ENCODE measurements at places on chromosomes 6 and 20. TPM values are rescaled to one million over a fixed set of nuclear protein-coding genes. Genes with fewer than 3 reads are reported as not detected.

GSTA2 gene
- 65.4 TPM for total RNA-seq

POM121L2 gene
- total RNA-seq: not detected

DSP gene
- total RNA-seq: 193 TPM

DNAH8 gene
- not detected for total RNA-seq

OR2H1 gene
- total RNA-seq: not detected

KIAA0408 gene
- not detected for total RNA-seq

ZDHHC14 gene
- total RNA-seq: 22.1 TPM

DACT2 gene
- total RNA-seq: 21.1 TPM

GRCh38 chr6:74871757-74872156, 334.1 kb downstream of the COL12A1 start:
- H3K36me3 ChIP-seq: no peaks in the 10 kb centered on the region
- no peak overlapping the region for H3K27ac ChIP-seq
- DNase-seq: no peak
- H3K4me1 ChIP-seq: peaks cover 7% of the 10 kb centered on the region
- no peak overlapping the region for H3K4me3 ChIP-seq

GRCh38 chr6:135488023-135488422, 9.5 kb downstream of the AHI1 start:
- no peaks in the 10 kb centered on the region for H3K36me3 ChIP-seq
- no peak for DNase-seq
- no peak overlapping the region for H3K27ac ChIP-seq
- H3K4me3 ChIP-seq: no peak overlapping the region
- no peaks in the 10 kb centered on the region for H3K27me3 ChIP-seq

DNA sequence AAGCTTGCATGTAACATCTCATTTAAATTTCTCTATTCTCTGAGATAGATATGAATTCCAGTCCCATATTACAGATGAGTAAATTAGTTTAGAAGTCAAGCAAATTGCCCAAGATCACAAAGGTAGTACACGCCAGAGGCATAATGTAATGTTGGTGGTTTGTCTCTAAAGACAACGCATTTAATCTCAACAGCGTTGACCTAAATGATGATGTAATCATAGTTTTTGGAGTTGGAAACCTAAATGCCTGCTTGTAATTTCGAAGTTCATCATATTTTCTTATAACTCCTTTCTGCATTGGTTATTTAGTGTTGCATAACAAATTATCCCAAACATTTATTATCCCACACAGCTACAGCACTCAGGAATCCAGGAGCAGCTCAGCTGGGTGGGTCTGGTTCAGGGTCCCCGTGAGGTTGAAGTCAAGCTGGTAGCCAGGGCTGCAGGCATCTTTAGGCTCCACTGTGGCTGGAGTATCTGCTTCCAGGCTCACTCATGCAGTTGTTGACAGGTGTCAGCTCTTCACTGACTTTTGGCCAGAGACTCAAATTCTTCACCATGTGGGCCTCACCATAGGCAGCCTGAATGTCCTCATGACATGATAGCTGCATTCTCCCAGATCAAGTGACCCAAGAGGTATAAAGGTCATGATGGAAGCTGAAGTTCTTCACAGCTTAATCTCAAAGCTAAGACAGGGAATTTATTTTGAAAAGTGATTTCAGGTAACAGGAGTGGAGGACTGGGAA, 122.0 kb upstream of the SPTLC3 start:
- no peaks in the 10 kb centered on the region for H3K4me1 ChIP-seq
- H3K4me3 ChIP-seq: no peak overlapping the region
- DNase-seq: no peak
- H3K27me3 ChIP-seq: no peaks in the 10 kb centered on the region
- H3K27ac ChIP-seq: no peak overlapping the region

- H3K4me1 ChIP-seq: peaks cover 24% of the 10 kb centered on the region
- no peak for DNase-seq
- H3K4me3 ChIP-seq: no peak overlapping the region
- H3K36me3 ChIP-seq: no peaks in the 10 kb centered on the region
- H3K27ac ChIP-seq: no peak overlapping the region
- H3K27me3 ChIP-seq: no peaks in the 10 kb centered on the region
Observed at GRCh38 chr20:18987781-18988360, 174.3 kb downstream of the SCP2D1 start.

DNA sequence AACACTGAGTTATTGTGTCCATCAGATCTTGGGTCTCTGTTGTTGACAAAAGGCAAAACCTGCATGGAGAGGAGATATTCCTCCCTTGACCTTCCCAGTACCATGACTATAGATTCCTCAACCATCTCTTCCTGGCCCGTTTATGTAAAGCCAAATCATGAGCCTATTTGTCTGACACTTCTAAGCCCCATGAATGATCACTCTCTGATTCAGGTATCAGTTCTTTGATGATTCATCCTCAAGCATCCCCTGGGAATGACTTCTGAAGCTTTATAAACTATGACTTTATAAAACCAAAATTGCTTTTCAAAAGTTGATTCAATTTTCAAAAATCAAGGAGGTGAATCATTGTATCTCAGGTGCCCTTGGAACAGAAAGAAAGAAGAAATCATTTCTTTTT, 78.7 kb upstream of the LOC128125822 start:
- no peak overlapping the region for H3K27ac ChIP-seq
- H3K27me3 ChIP-seq: no peaks in the 10 kb centered on the region
- no peak for DNase-seq
- no peaks in the 10 kb centered on the region for H3K4me1 ChIP-seq

DNA sequence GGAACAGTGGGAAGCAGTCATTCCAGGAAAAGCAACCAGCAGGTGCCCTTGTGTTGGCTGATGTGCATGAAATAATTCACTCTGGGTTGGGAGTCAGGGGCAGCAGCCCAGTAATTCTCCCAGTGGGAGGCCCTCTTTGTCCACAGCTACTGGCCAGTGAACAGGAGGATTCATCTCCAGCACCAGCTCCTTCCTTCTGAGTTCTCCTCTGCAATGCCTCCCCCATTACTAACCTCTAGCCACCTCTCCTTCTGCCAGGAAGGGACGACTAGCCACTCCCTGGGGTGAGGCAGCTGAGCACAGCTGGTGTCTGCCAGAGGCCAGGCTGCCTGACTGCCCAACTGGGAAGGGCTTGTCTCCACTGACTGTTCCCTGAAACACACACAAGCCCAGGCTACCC, 12.5 kb upstream of the R3HDML start:
- H3K4me1 ChIP-seq: no peaks in the 10 kb centered on the region
- H3K36me3 ChIP-seq: no peaks in the 10 kb centered on the region
- no peak overlapping the region for H3K27ac ChIP-seq

DNA sequence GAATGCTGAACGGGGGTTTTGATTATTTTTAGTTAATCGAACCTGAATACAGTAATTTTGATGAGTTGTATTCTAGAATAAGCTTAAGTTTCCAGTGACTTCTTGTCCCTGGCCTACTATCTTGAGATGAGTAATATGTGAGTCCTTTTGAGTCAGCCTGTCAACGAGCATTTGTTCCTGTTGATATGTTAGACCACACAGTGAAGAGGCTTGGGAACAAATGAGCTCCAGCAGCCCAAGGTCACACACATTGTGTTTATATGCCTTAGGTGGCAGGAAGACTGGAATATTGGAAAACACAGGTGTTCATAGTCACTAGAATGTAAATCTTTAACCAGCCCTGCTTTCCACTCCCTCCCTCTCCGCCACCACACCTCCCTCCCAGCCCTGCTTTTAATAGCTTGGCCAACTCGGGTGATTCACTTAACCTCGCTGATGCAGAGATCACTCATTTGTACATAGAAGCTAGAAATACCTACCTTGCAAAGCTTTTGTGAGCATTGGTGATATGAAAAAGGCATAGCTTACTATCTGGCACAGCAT, 9.1 kb downstream of the SMPDL3A start:
- H3K4me3 ChIP-seq: no peak overlapping the region
- H3K36me3 ChIP-seq: no peaks in the 10 kb centered on the region
- peak overlapping the region; percentile 21 for H3K27ac ChIP-seq
- H3K4me1 ChIP-seq: peaks cover 47% of the 10 kb centered on the region
- peak; percentile 62 for DNase-seq
- H3K27me3 ChIP-seq: no peaks in the 10 kb centered on the region

GRCh38 chr6:105459049-105459448, 56.2 kb upstream of the PREP start:
- H3K27ac ChIP-seq: no peak overlapping the region
- no peaks in the 10 kb centered on the region for H3K4me1 ChIP-seq
- no peak overlapping the region for H3K4me3 ChIP-seq
- H3K36me3 ChIP-seq: no peaks in the 10 kb centered on the region
- DNase-seq: no peak
- no peaks in the 10 kb centered on the region for H3K27me3 ChIP-seq

DNA sequence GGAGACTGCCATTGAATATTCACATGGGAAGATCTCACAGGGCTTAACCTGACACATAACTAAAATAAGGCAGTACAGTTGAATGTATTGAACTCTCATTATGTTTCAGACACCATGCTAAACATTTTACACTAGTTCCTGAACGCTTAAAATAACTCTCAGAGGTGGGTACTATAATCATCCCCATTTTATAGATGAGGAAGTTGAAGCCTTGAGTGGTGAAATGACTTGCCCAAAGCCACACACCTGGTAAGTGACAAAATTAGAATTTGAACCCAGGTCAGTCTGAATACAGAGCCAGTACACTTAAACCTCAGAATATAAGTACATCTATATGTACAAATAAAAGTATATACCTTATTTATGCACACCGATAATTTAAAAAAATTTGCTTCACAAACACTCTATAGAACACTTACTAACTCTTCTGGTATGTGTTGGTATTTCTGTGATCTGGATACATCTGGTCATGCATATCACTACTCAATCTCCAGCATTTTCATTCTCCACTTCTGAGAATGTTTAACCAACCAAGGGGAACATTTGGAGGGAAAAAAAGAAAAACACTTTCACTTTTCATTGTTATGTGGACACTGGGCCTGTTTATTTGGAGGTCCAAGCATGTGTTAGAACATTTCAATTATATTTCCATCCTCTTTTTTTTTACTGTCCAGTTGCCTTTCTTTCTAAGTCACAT, 4.6 kb upstream of the BICRAL start:
- no peak for DNase-seq
- peaks cover 23% of the 10 kb centered on the region for H3K4me1 ChIP-seq
- no peaks in the 10 kb centered on the region for H3K27me3 ChIP-seq
- no peak overlapping the region for H3K27ac ChIP-seq

GRCh38 chr6:157563611-157564284, 182.8 kb downstream of the ZDHHC14 start:
- no peaks in the 10 kb centered on the region for H3K4me1 ChIP-seq
- no peaks in the 10 kb centered on the region for H3K27me3 ChIP-seq
- no peaks in the 10 kb centered on the region for H3K36me3 ChIP-seq
- H3K27ac ChIP-seq: no peak overlapping the region
- no peak overlapping the region for H3K4me3 ChIP-seq

DNA sequence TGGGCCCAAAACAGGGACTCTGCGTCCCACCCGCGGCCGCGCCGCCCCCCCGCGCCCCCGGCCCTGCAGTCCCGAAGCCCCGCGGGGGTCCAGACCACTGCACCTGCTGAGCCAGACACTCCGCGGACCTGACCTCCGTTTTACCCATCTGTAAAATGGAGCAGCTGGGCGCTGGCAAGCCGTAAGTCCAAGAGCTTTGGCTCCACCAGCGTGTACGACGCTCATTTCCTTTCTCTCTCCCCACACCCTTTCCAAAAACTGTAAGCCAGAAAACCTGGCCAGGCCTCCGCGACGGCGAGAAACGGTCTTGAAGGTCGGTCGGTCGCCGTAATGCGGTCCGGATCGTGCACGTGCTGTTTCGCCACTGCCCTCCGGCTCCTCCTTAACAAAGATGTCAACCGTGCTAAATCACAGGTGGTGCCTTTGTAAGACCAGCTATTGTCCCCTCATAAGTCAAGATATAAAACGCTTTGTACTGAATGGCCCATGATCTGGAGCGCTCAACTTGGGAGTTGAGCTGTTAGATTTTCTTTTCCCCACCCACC, 7.8 kb upstream of the NR2E1 start:
- peak overlapping the region; percentile 39 for H3K4me3 ChIP-seq
- H3K36me3 ChIP-seq: no peaks in the 10 kb centered on the region
- H3K27ac ChIP-seq: no peak overlapping the region
- peaks cover 2% of the 10 kb centered on the region for H3K27me3 ChIP-seq
- peaks cover 8% of the 10 kb centered on the region for H3K4me1 ChIP-seq
- DNase-seq: no peak

- H3K4me3 ChIP-seq: no peak overlapping the region
- no peak overlapping the region for H3K27ac ChIP-seq
- DNase-seq: no peak
- H3K4me1 ChIP-seq: no peaks in the 10 kb centered on the region
Observed at GRCh38 chr6:10418361-10418861, 3.5 kb upstream of the TFAP2A start.

- H3K27me3 ChIP-seq: no peaks in the 10 kb centered on the region
- no peak for DNase-seq
- H3K4me1 ChIP-seq: no peaks in the 10 kb centered on the region
- no peak overlapping the region for H3K27ac ChIP-seq
- H3K36me3 ChIP-seq: no peaks in the 10 kb centered on the region
- no peak overlapping the region for H3K4me3 ChIP-seq
Observed at GRCh38 chr6:105849746-105850145, 236.4 kb upstream of the PRDM1 start.

GRCh38 chr20:32165836-32166545, 41.6 kb downstream of the PLAGL2 start:
- no peaks in the 10 kb centered on the region for H3K27me3 ChIP-seq
- DNase-seq: no peak
- peaks cover 9% of the 10 kb centered on the region for H3K36me3 ChIP-seq
- no peak overlapping the region for H3K27ac ChIP-seq

DNA sequence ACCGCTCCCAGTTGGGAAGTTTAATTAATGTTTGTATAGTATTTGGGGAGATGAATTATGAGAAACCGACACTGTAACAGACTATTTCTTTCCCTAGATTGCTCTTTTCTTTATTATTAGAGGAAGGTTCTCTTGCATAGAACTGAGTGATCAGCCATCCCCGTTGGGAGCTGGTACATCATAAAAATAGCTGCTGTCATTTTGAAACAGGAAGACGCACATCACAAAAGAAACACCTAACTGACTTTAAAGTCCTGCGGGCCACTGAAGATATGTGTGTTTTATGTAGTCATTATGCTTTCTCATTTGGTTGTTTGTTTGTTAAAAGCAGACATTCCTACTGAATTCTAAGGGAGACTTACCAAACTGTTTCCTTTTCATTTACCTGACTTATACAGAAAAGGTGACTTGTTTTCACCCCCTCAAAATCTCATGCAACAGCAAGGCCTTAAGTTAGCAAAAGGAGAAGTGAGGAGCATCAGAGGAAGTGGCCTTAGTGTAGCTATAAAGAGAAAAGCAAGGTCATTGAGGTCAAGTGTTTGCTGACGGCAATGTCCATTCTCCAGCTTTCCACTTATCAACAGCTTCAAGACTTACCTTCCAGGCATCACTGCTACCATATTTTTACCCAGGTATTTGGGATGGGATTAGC, 91.0 kb downstream of the PKHD1 start:
- H3K36me3 ChIP-seq: no peaks in the 10 kb centered on the region
- H3K27ac ChIP-seq: no peak overlapping the region
- no peak overlapping the region for H3K4me3 ChIP-seq

GRCh38 chr6:11043378-11043960, 636 bp downstream of the ELOVL2 start:
- peaks cover 22% of the 10 kb centered on the region for H3K4me1 ChIP-seq
- no peak overlapping the region for H3K27ac ChIP-seq
- H3K36me3 ChIP-seq: no peaks in the 10 kb centered on the region
- no peaks in the 10 kb centered on the region for H3K27me3 ChIP-seq

- no peak for DNase-seq
- H3K36me3 ChIP-seq: no peaks in the 10 kb centered on the region
- H3K27me3 ChIP-seq: no peaks in the 10 kb centered on the region
- no peak overlapping the region for H3K4me3 ChIP-seq
- H3K27ac ChIP-seq: no peak overlapping the region
Observed at GRCh38 chr6:138073264-138073663, 34.0 kb downstream of the PERP start.

- no peaks in the 10 kb centered on the region for H3K4me1 ChIP-seq
- H3K36me3 ChIP-seq: no peaks in the 10 kb centered on the region
- no peak for DNase-seq
- H3K27me3 ChIP-seq: no peaks in the 10 kb centered on the region
- no peak overlapping the region for H3K27ac ChIP-seq
- H3K4me3 ChIP-seq: no peak overlapping the region
Observed at GRCh38 chr20:13515291-13515690, 123.4 kb downstream of the TASP1 start.

All from Caco-2 (cell line).